ENCODE measurements at places on chromosomes 11 and 22. TPM values are rescaled to one million over a fixed set of nuclear protein-coding genes. Genes with fewer than 3 reads are reported as not detected.

Gene MCHR1
- total RNA-seq = 0.50 TPM

Gene APOA5
- total RNA-seq = not detected

Gene OR2AG2
- total RNA-seq = 0.55 TPM

Gene MUC2
- not detected for total RNA-seq

Gene SLC5A1
- not detected for total RNA-seq

Gene NXPE2
- total RNA-seq = under 0.01 TPM

Gene HPX
- total RNA-seq = 0.50 TPM

Gene TRIM49
- not detected for total RNA-seq

Gene OR52N4
- not detected for total RNA-seq

Gene RNF215
- 24.1 TPM for total RNA-seq

Gene MS4A12
- total RNA-seq = not detected

Gene VPREB1
- not detected for total RNA-seq

Gene BET1L
- 21.6 TPM for total RNA-seq

Gene MUC5AC
- under 0.01 TPM for total RNA-seq
